ENCODE measurements at places on chromosomes 5 and 9.

- DNase-seq = no peak
Observed at GRCh38 chr5:89015409-89015808, 132.4 kb upstream of the MEF2C start.

- DNase-seq = no peak
Observed at GRCh38 chr9:18260521-18260920, 213.4 kb upstream of the ADAMTSL1 start.

DNA sequence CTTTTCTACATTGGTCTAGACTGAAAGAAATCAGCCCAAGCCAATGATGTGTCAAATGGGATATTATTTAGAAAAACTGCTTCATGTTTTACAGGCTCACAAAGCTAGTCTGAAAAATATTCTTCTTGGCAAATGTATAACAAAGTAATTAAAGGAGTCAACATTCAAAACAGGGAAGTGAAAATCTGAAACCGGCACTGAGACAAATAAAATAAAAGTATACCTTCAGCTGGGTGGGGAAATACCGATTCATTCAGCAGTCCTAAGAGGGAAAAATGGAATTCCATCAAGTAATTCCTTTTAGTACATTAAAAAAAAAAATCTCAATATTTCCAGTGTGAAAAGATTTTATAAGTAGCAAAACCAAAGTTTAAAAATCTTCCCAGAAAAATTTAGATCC, 259.6 kb upstream of the SLC24A2 start:
- DNase-seq = no peak

DNA sequence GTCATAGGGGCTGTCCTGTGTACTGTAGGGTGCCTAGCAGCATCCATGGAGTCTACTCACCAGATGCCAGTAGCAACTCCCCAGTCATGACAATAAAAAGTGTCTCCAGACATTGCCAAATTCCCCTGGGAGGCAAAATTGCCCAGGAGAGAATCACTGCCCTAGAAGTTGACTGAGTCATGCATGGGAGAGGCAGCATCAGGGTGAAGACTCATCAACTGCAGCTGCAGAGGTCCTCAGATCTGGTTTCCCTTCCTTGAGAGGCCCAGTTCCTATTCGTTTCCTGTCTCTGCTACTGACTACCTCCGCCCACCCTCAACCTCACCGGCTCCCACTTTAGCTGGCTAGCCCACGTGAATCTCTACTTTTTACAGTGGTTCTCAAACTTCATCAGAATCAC, 88.6 kb upstream of the AGXT2 start:
- DNase-seq = no peak

- no peak for DNase-seq
Observed at GRCh38 chr5:38926121-38926520, 80.3 kb downstream of the OSMR start.

DNA sequence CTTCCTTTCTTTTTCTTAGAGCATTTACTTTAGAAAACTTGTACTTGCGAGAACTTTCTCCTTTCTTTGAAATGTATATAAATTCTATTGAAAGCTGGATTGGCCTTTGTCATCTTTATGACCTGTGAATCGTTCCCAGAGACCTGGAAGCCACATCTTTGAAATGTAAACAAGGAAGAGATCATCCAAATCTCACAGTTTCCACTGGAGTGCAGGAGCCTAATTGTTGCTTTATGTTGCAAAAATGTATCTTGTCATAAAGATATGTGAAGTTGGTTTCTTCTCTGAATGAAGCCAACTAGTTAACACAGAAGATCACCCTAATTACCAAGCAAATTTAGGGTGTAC, 1101.8 kb downstream of the TAF11L14 start:
- no peak for DNase-seq

DNA sequence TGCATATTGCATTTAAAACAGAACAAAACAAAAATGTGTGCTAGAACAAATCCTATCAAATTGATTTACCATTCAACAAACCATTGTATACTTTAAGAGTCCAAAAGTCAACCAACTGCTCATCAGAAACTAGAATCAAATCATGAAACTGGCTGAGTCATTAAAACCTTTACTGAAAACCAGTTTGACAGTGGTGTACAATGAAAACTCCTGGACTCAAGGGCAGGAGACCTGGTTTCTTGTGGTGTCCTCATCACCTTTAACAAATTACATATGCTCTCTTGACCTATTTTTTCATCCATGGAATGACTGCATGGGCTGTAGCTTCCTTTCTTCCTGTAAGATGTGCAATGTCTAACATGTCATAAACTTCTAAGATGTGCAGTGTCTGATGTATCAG, 315.3 kb upstream of the SLC30A5 start:
- no peak for DNase-seq

DNA sequence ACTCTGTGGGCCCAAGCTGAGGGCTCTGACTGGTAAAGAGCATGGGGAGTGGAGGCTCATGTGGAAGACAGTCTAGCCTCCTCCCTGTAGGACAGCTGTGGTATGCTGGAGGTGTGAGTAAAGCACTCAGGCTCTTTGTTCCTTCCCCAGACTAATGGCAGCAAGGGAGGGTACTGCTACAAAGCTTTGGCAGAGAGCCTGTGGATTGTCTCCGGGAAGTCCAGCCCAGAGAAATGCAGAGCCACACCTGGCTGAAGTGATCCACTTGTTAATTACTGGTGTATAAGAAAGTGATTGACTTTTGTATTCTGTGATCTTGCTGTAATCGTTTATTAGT, 161.7 kb downstream of the OXCT1 start:
- DNase-seq = no peak

DNA sequence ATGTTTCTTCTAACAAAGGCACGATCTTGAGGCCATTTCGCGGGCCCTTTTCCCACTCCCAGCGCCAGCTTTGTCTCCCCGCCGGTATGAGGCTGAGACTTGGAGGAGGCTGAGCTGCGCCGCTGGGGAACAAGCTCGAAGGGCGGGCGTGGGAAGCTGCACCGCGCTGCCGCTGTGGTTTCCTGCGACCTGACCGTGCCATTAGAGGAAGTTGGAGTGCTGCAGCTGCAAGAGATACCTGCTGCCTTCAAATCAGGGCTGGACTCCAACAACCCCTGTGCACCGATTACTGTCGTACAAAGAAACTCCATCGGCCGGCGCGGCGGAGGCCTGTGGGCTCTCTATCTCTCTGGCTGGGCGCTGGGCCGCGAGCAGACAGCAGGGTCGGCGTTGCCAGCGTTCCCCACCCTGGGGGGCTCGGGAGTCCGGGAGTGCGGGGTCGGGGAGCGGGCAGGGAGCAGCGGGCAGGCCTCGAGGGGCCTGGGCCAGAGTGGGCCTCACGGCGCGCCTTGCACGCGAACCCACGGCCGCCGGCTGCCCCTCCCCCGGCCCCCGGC, 1.3 kb upstream of the ERBIN start:
- DNase-seq = peak; percentile 64

DNA sequence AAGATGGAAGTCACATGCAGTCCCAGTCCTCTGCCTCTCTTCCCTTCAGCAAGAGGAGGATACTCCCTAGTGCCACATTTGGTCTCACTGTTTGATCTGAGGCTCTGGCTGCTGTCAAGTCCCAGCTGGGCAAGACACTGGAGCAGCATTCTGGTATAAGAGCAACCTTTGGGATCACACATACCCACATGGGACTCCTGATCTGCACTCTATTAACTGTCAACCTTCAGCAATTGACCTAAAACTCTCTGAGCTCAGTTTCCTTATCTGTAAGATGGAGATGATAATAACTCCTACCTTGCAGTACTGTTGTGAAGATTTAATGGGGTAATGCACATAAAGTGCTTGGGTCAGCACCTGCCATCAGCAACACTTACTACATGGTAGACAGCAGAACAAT, 437.9 kb downstream of the PIK3R1 start:
- DNase-seq = no peak

GRCh38 chr5:58810086-58810485, 227.2 kb downstream of the RAB3C start:
- DNase-seq = no peak

DNA sequence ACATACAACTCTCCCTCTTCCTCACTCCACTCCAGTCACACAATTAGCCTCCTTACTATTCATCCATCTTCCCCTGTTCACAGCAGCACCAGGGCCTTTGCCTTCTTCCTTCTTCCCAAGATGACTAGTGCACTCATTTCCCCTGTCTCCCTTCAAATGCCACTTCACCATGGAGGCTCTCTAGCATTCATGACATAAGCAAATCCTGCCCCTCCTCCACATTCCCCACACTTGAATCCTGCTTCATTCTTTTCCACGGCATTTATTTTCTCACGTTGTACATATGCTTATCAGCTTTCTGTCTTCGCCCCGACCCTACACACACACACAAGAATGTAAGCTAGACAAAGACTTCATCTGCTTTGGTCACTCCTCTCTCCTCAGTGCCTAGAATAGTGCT, 133.3 kb downstream of the CDK5RAP2 start:
- no peak for DNase-seq

DNA sequence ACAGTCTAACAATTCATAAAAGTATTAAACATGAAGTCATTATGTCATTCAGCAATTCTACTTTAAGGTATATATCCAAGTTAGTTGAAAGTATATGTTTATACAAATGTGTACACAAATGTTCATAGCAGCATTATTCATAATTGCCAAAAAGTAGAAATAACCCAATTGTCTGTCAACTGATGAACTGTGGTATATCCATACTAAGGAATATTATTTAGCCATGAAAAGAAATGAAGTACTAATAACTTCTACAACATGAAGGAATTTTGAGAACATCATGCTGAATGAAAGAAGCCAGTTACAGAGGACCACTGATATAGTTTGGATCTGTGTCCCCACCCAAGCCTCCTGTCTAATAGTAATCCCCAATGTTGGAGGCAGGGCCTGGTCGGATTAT, 224.3 kb downstream of the SPATA31D1 start:
- no peak for DNase-seq

- DNase-seq = no peak
Observed at GRCh38 chr9:34684145-34684544, 6.9 kb downstream of the CCL19 start.

GRCh38 chr5:51172903-51173626, 210.2 kb upstream of the ISL1 start:
- DNase-seq = no peak

DNA sequence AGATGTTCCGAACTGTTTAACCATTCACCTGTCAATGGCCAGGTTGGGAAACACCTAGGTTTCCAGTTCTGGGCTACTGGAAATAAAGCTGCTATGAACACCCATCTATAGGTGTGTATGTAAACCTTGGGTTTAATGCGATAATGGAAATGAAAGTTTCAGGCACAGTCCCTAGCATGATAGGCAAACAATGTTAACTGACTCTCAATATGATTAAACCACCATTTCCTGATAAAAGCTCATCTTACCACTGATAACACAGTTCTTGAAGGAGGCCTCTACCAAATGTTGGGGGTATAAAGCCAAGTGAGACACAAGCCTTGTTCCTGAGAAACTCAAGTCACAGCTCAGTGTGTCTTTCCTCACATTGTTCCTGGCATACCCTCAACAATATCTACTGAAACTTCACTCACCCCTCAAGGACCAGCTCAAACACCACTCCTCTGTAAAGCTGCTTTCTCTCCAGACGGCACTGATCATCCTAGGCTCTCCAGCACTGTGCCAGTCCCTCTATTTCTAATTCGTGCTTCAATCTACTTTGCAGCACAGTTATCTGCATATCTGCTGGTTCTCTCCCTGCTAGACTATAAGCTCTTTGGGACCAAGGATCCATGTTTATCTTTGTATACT, 15.8 kb downstream of the RAB14 start:
- DNase-seq = no peak

- no peak for DNase-seq
Observed at GRCh38 chr9:2741441-2742158, 24.3 kb downstream of the KCNV2 start.

GRCh38 chr9:75910731-75911130, 20.3 kb downstream of the PCSK5 start:
- no peak for DNase-seq

DNA sequence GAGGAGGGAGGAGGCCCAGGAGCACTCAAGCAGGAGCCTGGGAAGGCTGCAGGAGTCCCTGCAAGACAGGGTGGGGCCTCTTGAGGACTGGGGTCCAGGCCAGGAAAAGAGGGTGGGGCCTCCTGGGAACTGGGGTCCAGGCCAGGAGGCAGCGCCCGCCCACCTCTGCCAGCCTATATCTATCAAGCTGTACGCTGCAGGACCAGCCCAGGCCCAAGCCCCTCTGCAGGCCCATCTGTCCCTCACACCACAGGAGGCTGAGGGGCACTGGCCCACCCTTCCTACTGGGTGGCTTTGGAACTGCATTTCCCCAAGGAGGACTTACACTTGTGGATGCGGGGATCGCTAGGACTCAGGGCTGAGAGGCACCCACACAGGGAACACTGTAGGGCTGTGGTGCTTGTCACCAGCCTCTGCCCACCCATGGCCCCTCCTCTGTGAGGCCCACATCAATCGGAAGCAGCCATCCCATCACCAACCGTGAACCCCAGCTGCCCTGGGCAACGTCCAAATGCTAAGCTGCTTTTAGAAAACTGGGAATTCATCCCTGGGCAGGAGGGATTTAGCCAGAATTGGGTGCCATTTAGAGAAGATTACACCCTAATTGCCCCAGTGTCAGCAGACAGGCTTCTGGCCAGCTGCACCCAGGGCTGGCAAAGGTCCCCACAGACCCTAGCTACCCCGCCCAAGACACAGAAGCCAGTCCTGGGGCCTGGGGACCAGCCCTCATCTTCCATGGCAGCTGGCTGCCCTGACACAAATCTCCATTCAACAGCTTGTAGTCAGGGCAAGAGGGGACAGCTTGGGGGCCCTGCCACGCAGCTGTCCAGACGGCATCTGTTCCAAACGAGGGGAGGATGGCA, 15.3 kb downstream of the BICD2 start:
- no peak for DNase-seq

GRCh38 chr9:38000332-38000731, 68.7 kb downstream of the SHB start:
- no peak for DNase-seq

DNA sequence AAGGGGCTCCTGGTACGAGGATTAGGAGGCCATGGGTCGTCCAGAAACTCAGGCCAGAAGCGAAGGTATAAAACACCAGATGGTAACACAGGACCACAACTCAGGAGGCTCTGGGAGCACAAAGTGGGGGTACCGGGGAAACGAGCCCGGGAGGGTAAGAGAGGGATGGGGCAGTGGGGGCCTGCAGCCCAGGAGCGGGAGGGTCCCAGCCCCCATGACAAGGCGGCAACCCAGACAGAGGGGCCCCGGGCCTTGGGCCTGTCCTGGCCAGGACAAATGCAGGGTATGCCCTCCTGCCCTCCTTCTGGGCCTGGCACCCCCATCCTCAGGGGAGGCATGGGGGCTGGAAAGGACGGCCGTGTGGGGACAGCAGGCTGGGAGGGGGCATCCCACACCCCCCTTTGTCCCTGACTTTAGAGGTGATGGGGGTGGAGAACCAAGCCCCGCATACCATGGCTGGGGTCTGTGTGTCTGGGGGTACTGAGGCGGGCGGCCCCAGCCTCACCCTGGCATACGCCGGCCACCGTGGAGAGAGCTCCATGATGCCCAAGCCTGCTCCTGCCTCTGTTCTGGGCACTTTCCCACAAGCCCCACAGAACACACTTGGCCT, 47.0 kb upstream of the EXOC3 start:
- DNase-seq = no peak

DNA sequence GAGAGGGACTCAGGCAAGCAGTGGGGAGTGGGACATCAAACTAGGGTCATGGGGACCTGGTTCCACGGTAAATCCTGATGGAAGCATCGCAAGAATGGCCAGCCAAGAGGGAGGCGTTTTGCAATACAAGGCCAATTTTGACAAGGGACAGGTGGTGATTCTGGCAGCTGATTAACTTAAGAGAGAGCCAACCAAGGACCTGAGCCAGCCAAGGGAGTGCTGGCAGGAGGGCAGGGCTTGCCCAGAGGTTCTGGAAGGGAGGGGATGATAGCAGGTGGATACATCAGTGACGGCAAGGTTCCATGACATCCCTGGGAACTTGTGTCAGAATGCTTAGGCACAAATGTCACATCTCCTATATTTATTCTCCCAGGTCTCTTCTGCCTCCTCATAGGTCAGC, 32.8 kb upstream of the PUM3 start:
- DNase-seq = no peak
